ENCODE measurements at places on chromosomes 4 and X. TPM values are rescaled to one million over a fixed set of nuclear protein-coding genes. Genes with fewer than 3 reads are reported as not detected.

DNA sequence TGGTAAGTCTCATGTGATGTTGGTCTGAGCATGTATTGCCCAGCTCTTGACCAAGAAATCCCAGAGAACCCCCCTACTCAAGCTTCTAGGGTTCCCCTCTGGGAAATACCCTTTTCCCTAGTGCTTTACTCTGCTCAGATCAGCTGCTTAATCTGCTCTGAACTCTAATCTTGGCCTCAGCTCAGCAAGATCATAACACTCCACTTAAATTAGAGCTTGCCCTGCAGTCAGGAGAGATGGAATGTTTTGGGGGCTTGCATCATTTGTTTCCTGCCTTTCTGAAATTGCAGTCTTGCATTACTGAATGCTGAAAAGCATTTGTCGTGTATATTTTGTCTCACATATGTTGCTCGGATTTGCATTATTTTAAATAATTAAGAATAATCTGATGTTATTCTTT is 1153.6 kb downstream of the FSTL5 start:
- no peak for DNase-seq

- no peak for DNase-seq
Measured at GRCh38 chrX:74536832-74537371, 77.5 kb downstream of the RLIM start.

DNA sequence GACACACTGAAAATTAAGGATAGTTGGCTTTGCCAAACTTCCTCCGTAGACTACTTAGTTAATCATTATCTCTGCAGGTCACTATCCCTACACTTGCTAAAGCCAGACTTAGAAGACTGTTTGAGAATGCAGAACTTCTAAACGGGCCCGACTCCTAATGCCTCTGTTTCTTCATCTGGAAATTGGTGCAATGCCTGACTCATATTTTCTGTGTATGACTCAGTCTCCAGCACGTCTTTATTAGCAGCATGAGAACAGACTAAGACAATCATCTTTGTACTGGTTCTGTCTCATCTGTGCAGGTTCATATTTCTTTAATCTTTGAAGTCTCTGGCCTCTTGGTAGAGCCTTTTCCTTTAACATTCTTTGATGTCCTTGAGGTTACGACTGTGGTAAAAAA is 411.9 kb upstream of the ACTRT1 start:
- no peak for DNase-seq

DNA sequence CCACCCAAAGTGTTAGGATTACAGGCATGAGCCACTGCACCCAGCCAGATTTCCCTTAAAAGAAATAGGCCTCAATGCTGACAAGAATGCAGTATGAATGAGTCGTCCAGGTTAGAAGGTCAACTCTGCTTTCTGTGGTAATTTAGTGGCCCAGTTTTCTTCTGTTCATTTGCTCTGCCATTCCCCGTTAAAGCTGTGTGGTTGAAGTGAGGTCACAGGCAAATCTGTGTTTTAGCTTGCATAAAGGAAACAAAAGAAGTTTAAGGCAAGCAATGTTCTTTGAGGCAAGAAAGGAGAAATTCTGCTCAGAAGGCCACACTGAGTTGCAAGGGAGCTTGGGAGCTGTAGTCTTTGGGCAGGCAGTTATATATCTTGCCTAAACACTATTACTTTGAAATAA is 176.8 kb downstream of the LARP7 start:
- no peak for DNase-seq

- DNase-seq: no peak
Measured at GRCh38 chr4:180422989-180423711, 1820.1 kb upstream of the TENM3 start.

- no peak for DNase-seq
Measured at GRCh38 chr4:44738615-44739014, 12.3 kb upstream of the GNPDA2 start.

GRCh38 chr4:8472689-8473197 is 32.2 kb downstream of the TRMT44 start:
- no peak for DNase-seq

GRCh38 chr4:71595576-71596108 is 188.2 kb downstream of the GC start:
- DNase-seq: no peak

GRCh38 chr4:143184217-143184502 is 557 bp upstream of the USP38 start:
- DNase-seq: no peak

DNA sequence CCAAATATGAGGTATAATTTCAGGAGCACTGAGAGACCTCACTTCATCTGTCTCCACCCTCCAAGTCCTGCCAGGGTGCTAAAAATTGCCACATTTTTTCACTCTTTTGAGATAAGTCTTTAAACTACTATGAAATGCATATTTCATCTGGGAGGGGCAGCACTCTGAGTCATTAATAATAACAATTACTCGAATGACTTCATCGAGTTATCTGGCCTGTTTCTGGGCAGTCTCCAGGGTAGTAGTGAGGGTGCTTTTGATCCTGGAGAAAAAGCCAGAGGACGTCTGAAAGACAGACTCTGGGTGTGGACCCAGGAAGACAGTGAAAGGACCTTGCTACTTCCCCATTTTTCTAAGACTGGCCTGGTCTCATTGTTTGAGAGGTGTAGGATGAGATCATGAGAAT is 42.3 kb upstream of the SRD5A3 start:
- DNase-seq: no peak

GRCh38 chr4:112453321-112453720 is 62.7 kb downstream of the NEUROG2 start:
- DNase-seq: no peak

DNA sequence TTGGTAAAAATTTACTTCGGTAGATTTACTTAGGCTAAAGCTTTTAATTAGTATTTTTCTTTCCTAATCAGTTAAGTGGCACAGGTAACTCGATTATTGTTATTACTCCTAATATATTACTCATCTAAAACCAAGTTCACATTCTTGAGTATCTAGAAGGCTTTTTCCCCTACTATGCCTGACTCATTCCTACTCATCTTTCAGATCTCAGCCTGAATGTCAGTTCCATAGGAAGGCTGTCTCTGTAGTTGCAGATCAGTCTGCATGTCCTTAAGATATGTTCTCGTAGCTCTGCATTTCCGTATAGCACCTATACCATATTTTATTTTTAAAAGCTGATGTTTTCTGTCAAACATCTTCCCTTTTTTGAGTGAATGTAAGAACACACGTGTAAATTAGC is 5.9 kb upstream of the FAM184B start:
- DNase-seq: no peak

- no peak for DNase-seq
Measured at GRCh38 chrX:16014171-16014570, 109.2 kb upstream of the GRPR start.

- DNase-seq: no peak
Measured at GRCh38 chrX:79415056-79415455, 47.9 kb upstream of the ITM2A start.

GRCh38 chr4:124868495-124868894 is 156.0 kb upstream of the ANKRD50 start:
- DNase-seq: no peak

DNA sequence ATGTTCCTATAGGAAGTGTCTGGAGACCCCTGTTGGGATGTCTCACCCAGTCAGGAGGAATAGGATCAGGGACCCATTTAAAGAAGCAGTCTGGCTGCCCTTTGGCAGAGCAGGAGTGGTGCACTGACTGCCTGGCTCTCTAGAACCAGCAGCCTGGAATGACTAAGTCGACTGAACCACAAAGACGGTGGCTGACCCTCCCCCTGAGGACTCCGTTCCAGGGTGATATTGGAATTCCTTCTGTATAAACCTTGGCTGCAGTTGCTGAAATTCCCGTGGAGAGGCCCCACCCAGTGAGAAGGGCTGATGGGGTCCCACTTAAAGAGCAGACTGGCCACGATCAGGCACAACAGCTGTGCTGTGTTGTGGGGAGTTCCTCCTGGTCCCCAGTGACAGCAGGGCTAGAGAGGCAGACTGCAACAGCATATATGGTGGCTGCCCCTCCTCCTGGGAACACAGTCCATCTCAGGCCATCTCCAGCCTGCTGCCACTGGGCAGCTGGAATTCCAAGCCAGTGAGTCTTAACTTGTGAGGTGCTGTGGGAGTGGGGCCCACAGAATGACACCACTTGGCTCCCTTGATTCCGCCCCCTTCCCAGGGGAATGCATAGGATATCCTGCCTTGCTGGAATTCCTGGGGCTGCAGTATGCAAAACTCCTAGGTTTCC is 41.8 kb upstream of the RLIM start:
- DNase-seq: no peak

The GAGE12F gene
- not detected for total RNA-seq

The PPP2R2C gene
- total RNA-seq: 1.1 TPM

The STS gene
- 30.8 TPM for total RNA-seq

The ING2 gene
- 6.9 TPM for total RNA-seq

The PPEF2 gene
- total RNA-seq: not detected

The RHOH gene
- total RNA-seq: 3.9 TPM

The SYNPO2 gene
- 89.8 TPM for total RNA-seq

The CITED1 gene
- 4.1 TPM for total RNA-seq

The CBR4 gene
- total RNA-seq: 14.7 TPM

The TCP11X2 gene
- not detected for total RNA-seq

The DCAF4L1 gene
- total RNA-seq: 0.35 TPM

The TNIP3 gene
- 0.16 TPM for total RNA-seq
